Activated T-helper 1 cell treated with anti-CD3 and anti-CD28 coated beads, Interleukin-12 subunit alpha, Interleukin-12 subunit beta, Interleukin-2, Interleukin-4 antibody, amounts not matched to agents 30 ng/mL and 10 ng/mL and 1 ng/mL, durations not matched to agents 14 hours and 24 hours and 36 hours (primary cell): ENCODE measurements at places on chromosomes 7 and 10. TPM values are rescaled to one million over a fixed set of nuclear protein-coding genes. Genes with fewer than 3 reads are reported as not detected.

DNA sequence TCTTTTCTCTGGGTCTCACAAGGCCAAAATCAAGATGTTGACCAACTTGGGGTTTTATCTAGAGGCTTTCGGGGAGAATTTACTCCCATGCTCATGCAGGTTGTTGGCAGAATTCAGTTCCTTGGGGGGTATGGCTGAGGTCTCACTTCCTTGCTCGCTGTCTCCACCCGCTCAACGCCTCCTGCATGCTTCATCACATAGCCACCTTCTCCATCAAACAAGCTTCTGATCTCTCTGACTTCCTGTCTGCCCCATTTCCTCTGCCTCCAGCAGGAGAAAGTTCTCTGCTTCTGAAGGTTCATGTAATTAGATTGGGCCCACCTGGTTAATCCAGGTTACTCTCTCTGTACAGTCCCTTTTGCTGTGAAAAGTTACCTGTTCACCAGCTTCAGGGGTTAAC lies 179.1 kb upstream of the FZD1 start:
- DNase-seq: no peak

AGAP6 gene
- total RNA-seq: 25.0 and 27.6 TPM in 2 replicates

- no peak for DNase-seq
Measured at GRCh38 chr7:158476331-158476932, 111.2 kb downstream of the PTPRN2 start.

PRDX3 gene
- 158 and 163 TPM in 2 replicates for total RNA-seq

DNA sequence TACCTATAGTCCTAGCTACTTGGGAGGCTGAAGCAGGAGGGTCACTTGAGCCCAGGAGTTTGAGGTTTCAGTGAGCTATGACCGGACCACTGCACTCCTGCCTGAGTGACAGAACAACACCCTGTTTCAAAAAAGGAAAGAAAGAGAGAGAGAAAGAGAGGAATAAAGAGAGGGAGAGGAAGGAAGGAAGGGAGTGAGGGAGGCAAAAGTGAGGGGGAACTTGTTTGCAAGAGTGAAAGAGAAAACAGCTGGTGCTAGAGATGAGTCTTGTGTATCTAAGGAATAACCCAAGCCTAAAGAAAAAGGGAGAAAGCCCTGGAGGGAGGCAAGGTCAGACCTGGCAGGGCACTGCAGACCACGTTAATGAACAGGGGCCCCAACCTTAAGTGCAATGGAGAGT lies 4.8 kb upstream of the NT5C2 start:
- no peak for DNase-seq

PALD1 gene
- total RNA-seq: 0.83 and 0.88 TPM in 2 replicates

DNA sequence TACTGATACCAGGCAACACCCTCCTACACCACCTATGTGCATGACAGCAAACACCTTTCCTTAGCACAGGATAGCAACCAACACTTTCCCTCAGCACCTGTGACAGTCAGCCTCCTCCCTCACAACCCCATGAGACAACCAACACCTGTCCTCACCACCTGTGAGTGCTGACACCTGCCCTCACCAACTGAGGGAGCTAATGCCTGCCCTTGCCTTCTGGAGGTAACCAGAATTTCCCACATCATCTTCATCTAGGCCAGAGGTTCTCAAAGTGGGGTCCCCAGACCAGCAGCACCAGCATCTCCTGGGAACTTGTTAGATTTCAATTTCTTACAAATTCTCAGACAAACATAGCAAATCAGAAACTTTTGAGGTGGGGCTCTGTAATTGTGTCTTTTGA lies 112.5 kb downstream of the GRID1 start:
- no peak for DNase-seq

CRPPA gene
- total RNA-seq: 0.91 and 1.1 TPM in 2 replicates

STRIP2 gene
- total RNA-seq: 74.0 and 79.4 TPM in 2 replicates
